Stimulated activated CD8-positive, alpha-beta memory T cell treated with anti-CD3 and anti-CD28 coated beads, Interleukin-7, amount 100 ng/mL, for 1 hour (primary cell): ENCODE measurements at places on chromosomes 6 and 20.

DNA sequence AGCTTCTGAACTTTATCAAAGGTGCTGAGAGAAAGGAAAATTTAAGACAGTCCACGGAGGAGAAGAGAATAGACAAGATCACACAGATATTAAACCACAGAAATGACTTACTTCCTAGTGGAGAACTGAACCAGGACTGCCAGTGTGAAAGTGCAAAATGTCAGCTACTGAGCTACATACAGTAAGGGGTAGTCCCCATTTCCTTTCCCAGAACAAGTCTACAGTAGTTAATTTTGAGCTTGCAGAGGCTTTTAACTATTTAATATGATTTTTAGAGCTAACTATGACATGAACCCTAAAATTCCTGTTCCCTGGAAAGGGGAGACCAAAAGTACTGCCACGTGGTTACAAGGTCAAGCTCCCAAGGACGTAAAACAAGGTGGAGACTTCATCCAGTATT, 45.1 kb downstream of the CEP85L start:
- no peak for DNase-seq

DNA sequence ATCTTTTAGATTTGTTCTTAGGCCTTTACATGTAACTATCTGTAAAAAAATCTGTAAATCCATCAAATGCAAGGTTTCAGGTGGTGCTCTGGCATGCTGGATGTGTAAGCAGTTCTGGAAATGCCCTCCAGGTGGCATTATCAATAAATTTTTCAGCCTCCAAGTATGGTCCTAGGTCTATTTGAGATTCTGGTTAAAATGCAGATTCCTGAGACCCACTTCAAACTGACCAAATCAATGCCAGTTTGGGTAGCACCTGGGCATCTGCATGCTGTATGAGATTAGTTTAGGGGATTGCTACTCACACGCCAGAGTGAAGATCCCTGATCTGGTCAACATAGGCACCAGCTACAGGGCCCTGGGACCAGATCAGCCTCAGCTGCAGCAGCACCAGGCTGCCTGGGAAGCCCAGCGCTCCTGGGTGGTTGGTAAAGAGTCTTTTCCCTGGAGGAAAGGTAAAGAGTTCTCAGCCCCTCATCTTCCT, 507.3 kb upstream of the CITED2 start:
- no peak for DNase-seq

DNA sequence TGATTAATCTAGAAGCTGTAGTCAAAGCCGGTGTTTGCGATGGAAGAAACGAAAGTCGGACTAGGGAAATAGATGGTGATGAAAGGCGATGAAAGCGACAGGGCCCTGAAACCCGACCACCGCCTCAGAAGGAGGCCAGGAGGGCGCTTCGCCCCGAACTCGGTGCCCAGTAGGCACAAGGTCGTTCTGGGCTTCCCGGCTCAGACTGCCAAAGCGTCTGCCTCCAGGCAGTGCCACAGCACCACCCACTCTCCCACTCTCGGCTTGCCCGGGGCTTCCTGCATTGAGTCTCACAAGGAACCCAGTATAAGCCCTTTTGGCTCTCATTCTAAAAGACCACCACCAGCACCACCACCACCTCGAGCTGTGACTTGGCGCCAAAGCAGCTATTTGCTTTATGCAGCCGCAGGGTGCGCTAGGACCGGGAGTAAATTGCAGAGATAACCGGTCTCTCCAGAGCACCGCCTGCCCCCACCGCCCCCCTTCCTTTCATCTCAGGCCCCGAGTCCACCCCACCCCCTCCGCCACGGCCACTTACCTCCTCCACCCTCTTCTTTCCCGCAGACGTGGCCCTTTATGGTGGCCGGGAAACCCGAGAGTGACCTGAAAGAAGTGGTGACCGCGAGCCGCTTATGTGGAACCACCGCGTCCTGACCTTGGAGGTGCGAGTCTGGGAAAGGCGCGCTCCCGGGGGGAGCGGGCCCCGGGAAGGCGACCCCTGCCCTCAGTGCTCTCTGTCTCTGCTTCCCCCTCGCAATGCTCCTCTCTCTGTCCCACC, 2.4 kb downstream of the TCF21 start:
- no peak for DNase-seq

DNA sequence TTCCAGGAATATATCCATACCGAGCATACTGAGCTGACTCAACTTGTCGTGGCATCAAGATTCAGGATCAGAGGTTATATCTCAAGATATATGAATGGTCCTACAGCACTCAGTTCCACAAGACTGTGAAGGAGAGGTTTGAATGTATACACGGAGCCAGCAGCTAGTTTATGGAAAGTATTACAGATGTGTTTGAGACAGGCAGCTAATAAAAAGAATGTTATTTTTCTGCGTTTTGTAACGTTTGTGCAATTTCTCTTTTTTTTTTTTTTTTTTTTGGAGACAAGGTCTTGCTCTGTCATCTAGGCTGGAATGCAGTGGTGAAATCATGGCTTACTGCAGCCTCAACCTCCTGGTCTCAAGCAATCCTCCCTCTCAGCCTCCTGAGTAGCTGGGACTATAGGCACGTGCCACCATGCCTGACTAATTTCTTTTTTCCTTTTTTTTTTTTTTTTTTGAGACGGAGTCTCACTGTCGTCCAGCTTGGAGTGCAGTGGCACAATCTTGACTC, 3.4 kb upstream of the FAM110A start:
- no peak for DNase-seq

- no peak for DNase-seq
Observed at GRCh38 chr6:131894493-131895424, 56.4 kb downstream of the CCN2 start.

DNA sequence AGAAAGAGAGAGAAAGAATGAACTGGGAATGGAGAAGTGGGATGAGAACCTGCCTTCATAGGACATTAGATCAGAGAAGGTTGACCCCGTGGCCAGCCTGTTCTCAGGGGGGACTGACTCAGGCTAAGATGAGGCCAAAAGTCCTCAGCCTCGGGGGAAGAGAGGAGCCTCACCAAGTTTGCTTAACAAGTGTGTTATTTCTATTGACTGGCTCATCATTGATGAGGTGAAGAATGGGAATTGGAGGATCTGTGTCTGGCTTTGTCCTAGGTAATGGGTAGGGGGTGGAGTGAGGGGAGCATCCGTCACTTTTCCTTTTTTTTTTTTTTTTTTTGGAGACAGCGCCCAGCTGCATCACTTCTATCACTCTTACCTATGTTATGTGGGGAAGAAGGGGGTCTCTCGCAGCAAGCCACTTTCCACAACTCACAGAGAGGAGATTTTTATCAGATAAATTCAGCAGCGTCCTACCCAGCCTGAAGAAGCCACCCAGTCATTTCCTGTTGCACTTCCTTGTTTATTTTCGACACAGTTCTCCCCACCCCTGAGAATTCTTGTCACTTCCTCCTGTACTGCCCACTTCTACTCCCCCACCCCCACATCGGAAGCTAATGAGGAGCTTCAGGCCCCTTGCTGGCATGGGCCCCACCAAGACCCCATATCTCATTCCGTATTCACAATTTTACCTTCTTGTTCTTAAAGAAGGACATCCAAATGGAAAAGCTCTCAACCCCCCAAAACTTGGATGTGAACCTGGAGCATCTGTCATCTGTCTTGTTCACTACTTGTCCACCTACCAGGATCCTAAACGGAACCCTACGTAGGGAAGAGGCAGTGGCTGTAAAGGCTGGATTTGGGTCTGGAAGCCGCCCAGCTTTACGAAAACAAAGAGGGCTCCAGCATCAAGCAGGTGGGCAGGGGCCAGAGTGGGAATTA, 2.8 kb upstream of the RNASET2 start:
- no peak for DNase-seq

DNA sequence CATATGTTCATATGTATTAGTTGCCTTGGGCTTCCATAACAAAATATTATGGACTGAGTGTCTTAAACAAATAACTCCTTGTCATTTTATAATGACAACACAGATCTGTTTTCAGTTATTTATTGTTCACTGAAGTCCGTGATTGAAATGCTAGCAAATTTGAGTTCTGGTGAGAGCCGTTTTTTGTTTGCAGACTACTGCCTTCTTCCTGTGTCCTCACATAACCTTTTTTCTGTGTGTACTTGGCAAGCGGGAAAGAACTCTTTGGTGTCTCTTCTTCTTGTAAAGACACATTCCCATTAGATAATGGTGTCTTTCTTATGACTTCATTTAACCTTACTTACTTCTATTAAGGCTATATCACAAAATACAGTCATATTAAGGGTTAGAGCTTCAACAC, 482.9 kb upstream of the EYS start:
- DNase-seq, result no peak

- no peak for DNase-seq
Observed at GRCh38 chr6:78688668-78689067, 178.7 kb upstream of the IRAK1BP1 start.

GRCh38 chr6:49342410-49342809, 120.6 kb downstream of the MMUT start:
- DNase-seq, result no peak

- DNase-seq, result no peak
Observed at GRCh38 chr20:38725931-38726803, 1.9 kb downstream of the SLC32A1 start.

DNA sequence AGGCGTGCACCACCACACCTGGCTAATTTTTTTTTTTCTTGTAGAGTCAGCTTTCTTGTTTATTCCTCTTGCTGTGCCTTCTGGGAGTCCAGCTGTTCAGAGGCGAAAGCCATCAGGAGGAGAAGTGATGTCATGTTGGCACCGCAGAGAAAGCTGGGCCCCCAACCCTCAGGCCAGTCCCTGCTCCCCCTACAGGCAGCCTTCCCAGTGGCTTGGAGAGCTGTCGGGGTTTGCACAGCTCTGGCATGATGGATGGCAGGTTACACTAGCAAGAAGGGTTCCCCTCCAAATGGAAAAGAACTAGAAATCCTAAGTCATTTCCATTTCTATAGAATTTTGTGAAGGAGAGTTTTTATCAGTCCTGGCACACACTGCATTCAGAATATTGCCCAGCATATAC, 72.6 kb downstream of the C6orf52 start:
- no peak for DNase-seq

DNA sequence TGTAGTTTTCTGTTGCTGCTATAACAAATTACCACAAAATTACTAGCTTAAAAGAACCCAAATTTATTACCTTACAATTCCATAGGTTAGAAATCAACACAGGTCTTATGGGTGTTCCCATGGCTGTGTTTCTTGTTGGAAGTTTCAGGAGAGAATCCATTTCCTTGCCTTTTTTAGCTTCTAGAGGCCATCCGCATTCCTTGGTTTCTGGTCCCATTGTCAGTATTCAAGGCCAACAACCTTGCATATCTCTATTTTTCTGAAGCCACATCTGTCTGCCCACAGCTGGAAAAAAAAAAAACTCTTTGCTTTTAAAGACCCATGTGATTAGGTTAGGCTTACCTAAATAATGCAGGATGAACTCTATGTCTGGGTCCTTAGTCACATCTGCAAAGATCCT, 129.7 kb upstream of the SAMD5 start:
- no peak for DNase-seq

DNA sequence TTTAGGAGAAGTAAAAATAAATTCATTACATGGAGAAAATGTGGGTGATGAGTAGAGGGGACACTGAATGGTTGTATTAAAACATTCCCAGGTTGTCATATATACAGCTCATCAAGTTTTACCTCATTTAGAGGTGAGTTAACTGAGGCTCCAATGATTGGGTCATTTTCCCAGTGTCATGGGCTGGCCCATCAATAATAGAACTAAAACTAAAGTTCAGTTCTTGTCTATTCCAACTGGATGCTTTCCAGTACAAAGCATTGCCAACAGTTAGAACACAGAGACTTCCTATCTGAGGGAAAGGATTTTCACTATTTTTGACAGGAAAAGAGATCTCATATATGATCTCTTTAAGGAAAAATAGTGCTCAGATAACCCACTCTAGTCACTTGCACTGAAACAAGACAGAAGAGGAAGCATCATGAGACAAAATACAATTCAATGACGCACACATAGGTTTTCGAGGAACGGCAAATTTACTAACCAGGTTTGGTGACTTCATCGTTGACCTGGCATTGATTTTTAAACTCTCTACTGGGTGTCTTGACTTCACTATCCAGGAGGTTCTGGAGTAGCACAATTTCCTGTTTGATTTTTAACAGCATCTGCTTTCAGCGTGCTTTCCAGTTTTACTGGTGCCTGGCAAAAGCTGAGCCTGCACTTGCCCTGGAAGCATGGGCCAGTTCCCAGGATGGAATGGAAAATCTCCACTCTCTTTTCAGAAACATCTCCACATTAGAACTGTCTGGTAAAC, 195.5 kb upstream of the FBXL4 start:
- no peak for DNase-seq

GRCh38 chr6:113306552-113307145, 550.5 kb upstream of the MARCKS start:
- no peak for DNase-seq

DNA sequence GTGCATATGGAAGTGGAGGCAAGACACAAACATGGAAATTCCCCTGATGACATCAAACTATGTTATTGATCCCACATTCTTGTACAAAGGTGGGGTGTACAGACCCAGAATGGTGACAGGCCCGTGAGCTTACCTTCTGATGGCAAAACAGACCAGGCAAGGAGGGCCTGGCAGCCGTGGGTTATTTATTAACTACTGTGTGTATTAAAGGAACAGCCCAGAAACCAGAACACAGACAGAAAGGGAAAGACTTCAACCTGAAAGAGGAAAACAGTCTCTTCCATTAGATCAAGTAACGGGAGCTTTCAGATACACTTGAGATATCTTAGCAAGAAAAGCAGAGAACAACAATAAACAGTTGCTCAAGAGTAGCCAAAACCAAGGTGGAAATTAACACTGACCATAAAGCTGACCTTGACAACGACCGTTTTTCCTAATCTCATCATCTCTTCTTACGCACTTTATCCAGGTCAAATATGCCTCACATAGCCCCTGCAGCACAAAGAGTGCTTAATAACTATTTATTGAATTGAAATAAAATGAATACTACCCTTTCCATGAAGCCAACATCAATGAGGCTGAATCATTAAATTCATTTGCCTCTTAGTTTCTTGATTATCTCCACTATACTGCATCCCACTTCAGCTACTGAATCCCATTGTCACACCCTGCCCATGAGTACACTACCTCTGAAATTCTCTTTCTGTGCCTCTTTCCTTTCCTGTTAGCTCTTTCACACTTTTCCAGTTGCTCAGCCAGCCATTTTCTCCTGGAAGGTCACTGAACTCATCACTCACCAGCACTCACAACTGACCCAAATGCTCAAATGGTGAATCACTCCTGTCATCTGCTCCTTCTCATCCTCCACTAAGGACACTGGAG, 67.4 kb downstream of the MOXD1 start:
- DNase-seq, result no peak

DNA sequence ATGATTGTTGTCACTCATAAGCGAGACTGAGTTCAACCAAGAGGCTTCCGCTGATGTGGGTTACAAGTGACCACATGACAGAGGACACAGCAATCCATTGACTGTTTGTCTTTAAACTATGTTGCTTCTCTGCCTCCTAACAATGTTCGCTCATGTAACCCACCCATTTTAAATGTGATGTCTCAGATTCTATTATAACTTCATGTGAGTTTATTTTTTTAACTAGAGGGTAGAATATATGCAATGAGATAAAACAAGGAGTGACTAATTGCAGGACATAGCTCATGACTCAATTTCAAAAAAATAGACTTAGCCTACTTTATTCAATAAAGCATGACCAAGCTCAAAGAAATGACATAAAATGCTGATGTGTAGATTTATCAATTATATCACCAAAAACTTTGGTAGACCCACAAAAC, 119.2 kb upstream of the SASH1 start:
- no peak for DNase-seq
